Right atrium auricular region (tissue), 2 donors: ENCODE measurements at places on chromosomes 2 and 18. TPM values are rescaled to one million over a fixed set of nuclear protein-coding genes. Genes with fewer than 3 reads are reported as not detected.
A peak's percentile ranks its signal among the peaks of the same experiment; 100 is the strongest.

DNA sequence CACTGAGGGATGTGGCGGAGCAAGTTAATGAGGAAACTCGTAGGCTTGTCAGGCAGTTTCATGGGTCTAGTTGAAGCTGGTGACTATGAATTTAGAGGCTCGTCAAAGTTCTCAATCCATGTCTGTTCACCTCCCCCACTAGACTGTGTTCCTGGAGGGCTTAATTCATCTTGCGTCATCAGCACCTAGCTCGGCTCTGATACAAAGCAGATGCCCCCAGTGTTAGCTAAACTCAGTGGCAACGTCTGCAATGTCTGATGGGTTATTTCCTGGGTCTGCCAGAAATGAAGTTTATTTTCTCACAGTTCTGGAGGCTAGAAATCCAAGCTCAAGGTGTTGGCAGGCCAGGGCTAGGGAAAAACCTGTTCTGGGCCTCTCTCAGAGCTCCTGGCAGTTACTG lies 140.6 kb downstream of the PID1 start:
- DNase-seq: no peak

GRCh38 chr2:238790126-238790832 lies 57.6 kb upstream of the TWIST2 start:
- no peak for DNase-seq

GLI2 gene
- total RNA-seq: 3.5 TPM

DNA sequence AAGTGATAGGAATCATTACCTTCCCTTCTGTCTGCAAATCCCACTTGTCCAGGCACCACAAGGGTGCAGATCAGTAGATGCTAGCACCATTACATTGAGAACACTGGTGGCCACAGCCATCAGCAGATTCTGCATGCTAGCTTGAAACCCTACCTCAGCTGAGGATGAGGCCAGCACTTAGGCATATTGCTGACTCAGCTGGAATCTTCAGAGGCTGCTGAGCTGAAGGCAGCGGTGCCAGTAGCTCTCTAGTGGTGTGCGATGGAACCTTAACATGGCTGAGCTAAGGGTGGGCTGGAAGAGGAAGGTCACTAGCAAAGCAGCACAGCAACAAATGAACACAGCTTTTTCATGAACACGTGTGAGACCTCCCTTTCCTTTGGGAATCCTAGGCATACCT lies 19.0 kb upstream of the CPO start:
- no peak for DNase-seq

ANKRD30B gene
- not detected for total RNA-seq

MALL gene
- total RNA-seq: 17.9 TPM

DNA sequence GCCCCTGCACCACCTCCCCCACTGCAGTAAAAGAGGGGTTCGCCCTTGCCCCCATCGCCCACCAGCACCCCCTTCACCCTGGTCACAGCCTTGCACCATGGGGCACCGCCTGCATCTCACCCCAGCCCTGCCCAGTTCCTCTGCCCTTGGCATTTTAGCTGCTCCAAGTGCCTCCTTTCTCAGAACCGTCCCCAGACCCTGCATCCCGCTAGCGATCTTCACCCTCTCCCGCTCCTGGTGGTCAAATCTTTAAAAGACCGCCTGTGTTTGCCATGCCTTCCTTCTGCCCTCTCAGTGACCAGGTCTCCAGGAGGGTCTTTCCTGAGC lies 114.7 kb upstream of the OTOS start:
- no peak for DNase-seq

RESP18 gene
- not detected for total RNA-seq

- no peak for DNase-seq
These were observed 18.6 kb upstream of the SCRN3 start for GRCh38 chr2:174376967-174377366.

DNA sequence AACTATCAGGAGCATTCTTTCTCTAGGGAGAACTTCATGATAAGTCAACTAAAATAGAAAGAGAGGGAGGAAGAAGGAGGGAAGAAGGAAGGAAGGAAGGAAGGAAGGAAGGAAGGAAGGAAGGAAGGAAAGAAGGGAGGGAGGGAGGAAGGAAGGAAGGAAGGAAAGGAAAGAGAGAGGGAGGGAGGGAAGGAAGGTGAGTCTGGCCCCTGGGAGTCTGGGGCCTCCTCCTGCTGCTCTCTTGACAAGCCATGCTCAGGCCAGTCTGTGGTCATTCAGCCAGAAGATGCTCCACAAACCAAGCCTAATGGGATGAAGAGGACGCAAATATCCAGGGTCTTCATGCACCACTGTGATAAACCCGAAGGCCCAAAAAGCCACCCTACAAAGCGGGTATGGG lies 216.4 kb upstream of the AGAP1 start:
- no peak for DNase-seq

LIPG gene
- 0.51 TPM for total RNA-seq

DNA sequence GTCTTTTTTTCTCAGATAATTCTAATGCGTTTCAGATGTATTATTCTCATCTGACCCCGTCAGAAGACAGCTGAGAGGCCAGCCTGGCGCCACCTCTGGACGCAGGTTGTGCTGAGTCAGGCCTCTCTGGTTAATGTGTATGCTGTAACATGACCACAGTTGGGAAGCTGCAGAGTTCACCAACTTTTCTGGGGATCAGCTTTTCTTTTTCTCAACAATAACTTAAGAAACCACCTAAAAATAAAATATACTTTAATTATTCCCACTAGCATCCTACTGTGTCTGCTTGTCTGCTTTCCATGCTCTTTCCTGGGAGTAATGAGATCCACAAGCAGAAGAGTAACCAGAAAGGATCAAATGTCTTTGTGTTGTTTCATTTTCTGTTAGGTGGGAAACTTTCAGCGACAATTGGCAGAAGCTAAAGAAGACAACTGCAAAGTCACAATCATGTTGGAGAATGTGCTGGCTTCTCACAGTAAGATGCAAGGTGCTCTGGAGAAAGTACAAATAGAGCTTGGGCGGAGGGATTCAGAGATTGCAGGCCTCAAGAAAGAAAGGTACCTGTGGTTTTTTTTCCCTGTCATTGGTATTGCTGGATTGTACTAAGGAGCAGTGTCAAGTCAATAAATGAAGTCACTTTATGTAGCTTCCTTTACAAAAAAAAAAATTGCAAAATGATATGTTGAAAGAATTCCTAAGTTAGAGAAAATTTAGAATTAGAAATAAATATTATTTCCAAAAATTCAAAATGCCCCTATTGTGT lies 79.8 kb downstream of the CCDC150 start:
- DNase-seq: peak; percentile 60

GRCh38 chr18:8972116-8972515 lies 130.4 kb upstream of the NDUFV2 start:
- no peak for DNase-seq

- DNase-seq: no peak
These were observed 125.7 kb downstream of the UXS1 start for GRCh38 chr2:106068451-106068850.

DNA sequence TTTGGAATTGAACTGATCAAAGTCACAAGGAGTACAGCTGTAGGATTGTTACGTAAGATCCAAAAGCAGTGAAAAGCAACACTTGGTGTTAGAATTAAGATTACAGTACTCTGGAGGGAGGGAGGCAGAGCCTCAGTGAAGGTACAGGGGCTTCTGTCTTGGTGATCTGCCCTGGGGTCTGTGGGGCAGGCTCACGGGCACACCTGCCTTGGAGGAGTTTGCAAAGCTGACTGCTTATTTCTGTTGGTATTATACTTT lies 114.9 kb downstream of the NCK2 start:
- DNase-seq: no peak

DNA sequence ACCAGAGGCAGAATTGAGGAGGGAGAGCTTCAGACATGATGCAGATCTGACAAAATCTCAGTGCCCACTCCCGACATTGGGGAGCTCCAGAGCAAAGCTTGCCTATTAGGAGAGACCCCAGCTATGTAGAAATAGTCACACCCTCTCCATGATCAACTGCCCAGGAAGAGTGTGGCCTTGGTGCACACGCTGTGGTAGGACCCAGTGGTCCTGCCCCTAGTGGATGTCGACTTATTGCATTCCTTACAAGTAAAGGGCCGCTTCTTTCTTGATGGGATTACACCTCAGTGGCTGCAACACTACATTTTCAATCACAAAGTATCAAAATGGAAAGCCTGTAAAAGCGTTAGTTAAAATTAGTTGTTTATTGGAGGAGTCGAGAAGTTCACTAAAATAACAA lies 64.2 kb downstream of the VRK2 start:
- DNase-seq: no peak

- no peak for DNase-seq
These were observed 68.6 kb upstream of the RPE start for GRCh38 chr2:209933499-209934483.

DNA sequence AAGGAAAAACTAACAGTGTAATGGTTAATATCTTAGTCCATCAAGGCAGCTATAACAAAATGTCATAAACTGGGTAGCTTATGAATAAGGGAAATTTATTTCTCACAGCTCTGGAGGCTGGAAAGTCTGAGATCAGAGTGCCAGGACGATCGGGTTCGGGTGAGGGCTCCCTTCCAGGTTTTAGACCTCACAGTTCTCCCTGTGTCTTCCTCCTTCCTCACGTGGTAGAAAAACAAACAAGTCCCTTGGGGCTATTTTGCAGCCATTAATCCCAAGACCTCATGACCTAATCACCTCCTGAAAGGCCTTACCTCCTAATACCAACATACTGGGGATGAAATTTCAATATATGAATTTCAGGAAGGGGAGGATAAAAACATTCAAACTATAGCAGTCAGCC lies 455.9 kb downstream of the CNTNAP5 start:
- DNase-seq: no peak

- no peak for DNase-seq
These were observed 30.8 kb upstream of the ZNF396 start for GRCh38 chr18:35407871-35408481.

- peak; percentile 95 for DNase-seq
These were observed 144.0 kb downstream of the TNS1 start for GRCh38 chr2:217858519-217859491.

- no peak for DNase-seq
These were observed 263.1 kb upstream of the ID2 start for GRCh38 chr2:8418721-8419120.

DLX2 gene
- not detected for total RNA-seq

GRCh38 chr18:2881088-2881839 lies 34.5 kb downstream of the EMILIN2 start:
- peak; percentile 84 for DNase-seq

GRCh38 chr2:50712569-50712968 lies 319.4 kb downstream of the NRXN1 start:
- DNase-seq: no peak

GRCh38 chr2:109014476-109014875 lies 25.5 kb upstream of the EDAR start:
- DNase-seq: no peak

GRCh38 chr18:35581898-35582641 lies 530 bp downstream of the GALNT1 start:
- DNase-seq: no peak

DNA sequence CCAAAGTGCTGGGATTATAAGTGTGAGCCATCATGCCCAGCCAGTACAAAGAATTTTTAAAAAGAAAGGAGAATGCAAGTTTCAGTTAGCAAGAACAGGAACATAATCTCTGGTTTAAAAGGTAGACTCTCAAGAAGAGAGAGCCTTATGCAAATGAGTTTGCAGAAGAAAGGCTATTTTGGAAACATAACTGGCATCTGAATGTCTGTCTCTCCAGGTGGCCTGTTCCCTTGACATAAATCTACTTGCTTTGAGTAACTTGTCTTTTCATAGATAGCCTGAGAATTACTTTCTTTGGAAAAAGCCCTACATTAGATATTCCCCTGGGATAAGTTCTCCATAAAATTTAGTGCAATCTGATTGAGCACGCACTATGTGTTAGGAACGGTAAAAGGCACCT lies 109.6 kb downstream of the ICOS start:
- no peak for DNase-seq

DNA sequence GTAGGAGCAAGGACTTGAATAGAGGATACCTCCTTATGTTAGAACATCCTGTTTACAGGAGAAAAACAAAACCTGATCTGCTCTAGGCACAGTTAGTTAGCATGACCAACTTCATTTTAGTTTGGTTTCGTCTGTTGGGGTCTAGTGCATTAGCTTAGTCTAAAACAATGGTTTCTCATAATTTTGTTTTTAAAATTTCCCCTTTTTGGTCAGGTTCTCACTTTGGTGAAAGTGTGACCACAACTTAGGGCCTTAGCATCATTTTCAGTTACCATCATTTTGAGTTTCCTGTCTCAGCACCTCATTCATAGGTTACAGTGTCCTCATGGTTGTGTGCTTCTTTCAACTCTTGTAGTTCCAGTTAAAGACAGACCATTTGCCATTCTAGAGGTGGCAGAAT lies 1277.0 kb upstream of the SLC39A10 start:
- DNase-seq: no peak

- no peak for DNase-seq
These were observed 1.2 kb downstream of the SERTAD2 start for GRCh38 chr2:64652231-64653108.

WDR75 gene
- total RNA-seq: 15.9 TPM

LOXHD1 gene
- 0.11 TPM for total RNA-seq

GRCh38 chr2:101696272-101697123 lies 1.0 kb upstream of the MAP4K4 start:
- DNase-seq: peak; percentile 67

DNA sequence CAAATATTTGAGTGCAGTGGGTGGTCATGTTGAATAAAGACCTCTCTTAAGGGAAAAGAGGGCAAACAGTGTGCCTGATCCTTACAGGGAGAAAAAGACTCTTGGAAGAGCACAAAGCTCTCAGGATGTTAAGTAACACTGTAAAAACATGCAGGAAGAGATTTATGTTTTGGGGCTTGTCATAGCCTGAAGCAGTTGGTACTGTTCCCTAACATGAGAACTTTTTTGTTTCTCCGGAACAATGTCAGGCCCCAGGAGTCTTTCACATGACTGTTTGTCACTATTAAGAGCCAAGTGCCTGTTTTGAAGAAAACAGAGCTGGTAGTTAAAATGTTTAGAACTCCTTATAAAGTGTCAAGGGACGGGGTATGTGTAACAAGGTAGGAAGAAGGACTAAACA lies 83.7 kb upstream of the B3GNT2 start:
- no peak for DNase-seq

DNA sequence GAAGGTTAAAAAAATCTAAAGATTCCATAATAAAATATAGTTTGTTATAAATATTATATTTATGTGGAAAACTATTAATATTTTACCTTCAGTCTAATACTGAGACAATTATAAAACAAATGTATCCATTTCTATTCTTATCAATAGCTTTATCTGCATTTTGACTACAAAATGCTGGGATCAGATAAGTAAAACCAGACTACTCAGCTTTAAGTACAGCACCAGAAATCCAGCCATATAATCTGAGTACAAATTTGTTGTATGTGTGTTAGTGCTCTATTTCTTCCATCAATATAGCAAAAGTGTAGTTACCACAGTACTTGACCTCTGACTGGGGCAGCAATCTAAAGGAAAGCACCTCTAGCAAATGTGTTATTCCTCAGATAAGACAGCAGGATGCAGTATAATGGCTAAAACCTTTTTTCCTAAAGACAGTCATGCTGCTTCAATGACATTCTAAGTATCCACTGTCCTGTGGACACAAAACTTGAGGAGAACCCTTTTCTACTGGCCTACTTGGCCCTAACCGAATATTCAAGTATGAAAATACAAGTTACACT lies 68.1 kb downstream of the OLA1 start:
- DNase-seq: no peak
